ENCODE measurements at places on chromosomes 2 and 18. TPM values are rescaled to one million over a fixed set of nuclear protein-coding genes. Genes with fewer than 3 reads are reported as not detected.

DNA sequence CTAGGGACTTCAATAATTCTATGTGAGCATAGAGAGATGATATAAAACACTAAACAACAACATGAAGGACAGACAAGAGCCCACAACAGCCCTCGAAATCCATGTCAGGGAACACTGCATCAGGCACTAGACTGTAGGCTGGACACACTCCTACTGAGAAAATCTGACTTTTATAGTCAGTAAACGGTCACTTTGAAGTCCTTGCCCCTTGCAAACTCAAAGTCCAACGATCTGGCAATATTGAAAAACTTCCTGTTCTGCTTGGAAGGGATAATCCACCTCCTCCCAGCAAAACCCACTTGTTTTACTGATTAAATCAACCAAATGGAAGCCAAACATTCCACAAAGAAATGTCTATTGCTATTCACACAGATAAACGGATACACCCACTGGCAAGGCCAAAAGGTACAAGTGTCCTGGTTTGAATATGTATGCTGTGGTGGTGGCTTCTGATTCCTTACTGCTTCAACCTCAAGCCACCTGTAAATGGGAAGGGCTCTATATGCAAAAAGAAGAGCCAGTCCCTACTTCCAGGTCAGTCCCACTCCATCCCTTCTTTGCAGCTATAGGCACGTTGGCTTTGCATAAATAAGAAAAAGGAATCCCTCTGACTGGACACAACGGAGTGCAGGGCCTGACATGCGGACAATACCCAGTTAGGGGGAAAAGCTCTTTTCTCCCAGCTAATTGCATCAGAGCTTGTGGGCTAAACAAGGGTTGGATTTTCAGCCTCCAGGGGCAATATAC, 56.6 kb downstream of the STK39 start:
- H3K27me3 ChIP-seq, result no peaks in the 10 kb centered on the region
- H3K36me3 ChIP-seq, result no peaks in the 10 kb centered on the region
- H3K27ac ChIP-seq, result no peak overlapping the region

- DNase-seq, result no peak
- no peak overlapping the region for H3K27ac ChIP-seq
- H3K4me3 ChIP-seq, result no peak overlapping the region
- no peaks in the 10 kb centered on the region for H3K4me1 ChIP-seq
- no peaks in the 10 kb centered on the region for H3K27me3 ChIP-seq
These were observed 52.2 kb upstream of the ERMN start for GRCh38 chr2:157377861-157378260.

DNA sequence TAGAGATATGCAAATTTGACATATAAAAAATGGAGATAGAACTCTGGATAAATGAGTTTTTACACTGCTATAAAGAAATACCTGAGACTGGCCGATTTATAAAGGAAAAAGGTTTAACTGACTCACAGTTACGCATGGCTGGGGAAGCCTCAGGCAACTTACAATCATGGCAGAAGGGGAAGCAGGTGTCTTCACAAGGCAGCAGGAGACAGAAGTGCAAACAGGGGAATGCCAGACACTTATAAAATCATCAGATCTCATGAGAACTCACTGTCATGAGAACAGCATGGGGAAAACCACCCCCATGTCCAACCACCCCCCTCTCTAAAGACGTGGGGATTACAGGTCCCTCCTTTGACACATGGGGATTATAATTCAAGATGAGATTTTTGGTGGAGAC, 1540.2 kb upstream of the SLC39A10 start:
- H3K36me3 ChIP-seq, result no peaks in the 10 kb centered on the region
- H3K27ac ChIP-seq, result no peak overlapping the region
- H3K4me1 ChIP-seq, result no peaks in the 10 kb centered on the region
- H3K27me3 ChIP-seq, result no peaks in the 10 kb centered on the region
- DNase-seq, result no peak

GRCh38 chr2:51220606-51221005, 188.7 kb upstream of the NRXN1 start:
- no peak for DNase-seq
- no peaks in the 10 kb centered on the region for H3K36me3 ChIP-seq
- no peak overlapping the region for H3K4me3 ChIP-seq
- no peaks in the 10 kb centered on the region for H3K4me1 ChIP-seq

DNA sequence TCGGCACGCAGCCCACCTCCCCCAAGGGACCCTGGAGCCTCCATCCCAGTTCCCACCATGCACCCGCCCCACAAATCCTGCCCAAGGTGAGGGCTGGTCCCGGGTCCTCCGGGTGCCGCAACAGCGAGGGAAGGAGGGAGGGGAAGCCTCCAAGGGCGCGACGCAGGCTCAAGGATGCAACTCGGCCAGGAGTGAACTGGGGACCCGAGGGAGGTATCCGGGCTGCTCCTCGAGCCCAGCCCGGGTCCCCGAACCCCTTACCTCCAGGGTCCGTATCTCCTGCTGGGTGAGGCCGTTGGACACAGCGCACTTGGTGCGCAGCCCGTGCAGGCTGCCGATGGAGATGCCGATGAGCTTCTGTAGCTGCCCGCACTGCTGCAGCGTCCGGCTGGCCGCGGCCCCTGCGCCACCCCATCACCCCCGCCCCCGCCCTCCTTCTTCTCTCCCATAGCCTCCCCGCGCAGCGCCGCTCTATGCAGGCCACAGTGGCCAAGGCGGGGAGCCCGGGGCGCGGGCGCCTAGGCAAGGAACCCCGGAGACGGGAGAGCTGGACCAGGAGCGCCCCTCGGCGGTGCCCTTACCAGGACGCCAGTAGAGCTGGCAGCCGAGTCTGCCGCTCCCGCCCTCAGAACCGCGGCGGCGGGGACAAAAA, 124.1 kb downstream of the ANKRD30BL start:
- H3K27ac ChIP-seq, result no peak overlapping the region
- no peak overlapping the region for H3K4me3 ChIP-seq
- H3K27me3 ChIP-seq, result peaks cover 11% of the 10 kb centered on the region
- DNase-seq, result no peak
- H3K4me1 ChIP-seq, result no peaks in the 10 kb centered on the region
- H3K36me3 ChIP-seq, result no peaks in the 10 kb centered on the region

DNA sequence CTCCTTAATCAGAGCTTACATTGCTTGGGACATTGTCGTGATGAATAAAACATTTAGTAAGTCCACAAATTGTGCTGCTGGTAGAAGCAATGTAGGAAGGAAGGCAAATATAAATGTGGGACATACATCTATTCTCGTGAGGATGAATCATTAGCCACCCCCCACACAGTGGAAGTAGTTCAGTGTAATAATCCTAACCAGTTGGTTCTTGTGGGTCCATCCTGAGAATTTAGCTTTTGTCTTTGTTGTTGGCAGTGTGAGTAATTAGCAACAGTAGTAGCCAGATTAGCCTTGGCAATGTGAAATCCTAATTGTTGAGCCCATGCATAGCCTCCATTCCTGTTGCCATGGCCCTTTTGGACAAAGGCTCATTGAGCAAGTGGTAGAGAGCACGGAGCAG, 532.1 kb downstream of the FBXO15 start:
- H3K27ac ChIP-seq, result no peak overlapping the region
- no peaks in the 10 kb centered on the region for H3K27me3 ChIP-seq
- no peaks in the 10 kb centered on the region for H3K4me1 ChIP-seq
- DNase-seq, result no peak
- no peak overlapping the region for H3K4me3 ChIP-seq

The TRABD2A gene
- not detected for total RNA-seq

DNA sequence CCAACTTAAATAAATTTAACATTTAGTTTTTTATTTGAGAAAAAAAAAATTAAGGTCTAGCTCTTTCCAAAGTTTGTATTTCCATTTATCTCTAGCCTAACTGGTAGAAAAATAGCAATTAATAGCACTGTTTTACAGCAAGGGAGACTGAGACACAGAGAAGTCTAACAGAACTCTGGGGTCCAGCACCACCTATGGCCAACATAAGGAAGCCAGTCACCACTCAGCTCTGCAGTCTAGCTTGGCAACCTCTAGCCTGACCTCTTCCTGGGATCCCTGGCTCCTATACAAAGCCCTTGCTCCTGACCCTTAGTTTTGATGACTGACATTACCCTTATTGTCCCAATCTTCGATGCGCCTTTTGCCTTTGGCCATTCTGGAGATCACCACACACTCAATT, 114.1 kb upstream of the TLK1 start:
- no peak overlapping the region for H3K4me3 ChIP-seq
- H3K27me3 ChIP-seq, result no peaks in the 10 kb centered on the region
- no peaks in the 10 kb centered on the region for H3K36me3 ChIP-seq
- no peak for DNase-seq

DNA sequence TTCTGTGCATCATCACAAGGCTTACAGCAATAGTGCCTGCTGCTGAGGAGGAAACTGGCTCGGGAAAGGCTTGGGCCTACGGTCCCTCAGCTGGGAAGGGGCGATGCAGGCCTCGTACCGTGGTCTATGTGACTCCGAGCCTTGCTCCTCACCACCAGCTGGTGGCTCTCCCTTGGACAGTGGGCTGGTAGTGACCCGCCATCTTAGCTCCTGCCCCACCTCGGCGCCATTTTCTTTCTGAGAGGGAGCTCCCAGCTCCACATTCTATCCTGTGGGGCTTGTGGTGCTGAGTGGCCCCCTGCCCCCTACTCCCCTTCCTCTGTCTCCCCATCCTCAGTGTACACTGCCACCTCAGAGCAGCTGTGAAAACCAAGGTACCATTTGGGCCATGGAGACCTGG, 255.7 kb downstream of the KLHL29 start:
- no peak overlapping the region for H3K27ac ChIP-seq
- H3K4me3 ChIP-seq, result no peak overlapping the region
- no peaks in the 10 kb centered on the region for H3K4me1 ChIP-seq
- no peaks in the 10 kb centered on the region for H3K27me3 ChIP-seq
- no peak for DNase-seq
- peaks cover 18% of the 10 kb centered on the region for H3K36me3 ChIP-seq
